T-helper 1 cell (primary cell): ENCODE measurements at places on chromosomes 4 and X.

- peak; percentile 8 for DNase-seq
Observed at GRCh38 chrX:22748093-22748999, 251.4 kb upstream of the DDX53 start.

- no peak for DNase-seq
Observed at GRCh38 chrX:13763489-13763888, 28.9 kb downstream of the OFD1 start.

DNA sequence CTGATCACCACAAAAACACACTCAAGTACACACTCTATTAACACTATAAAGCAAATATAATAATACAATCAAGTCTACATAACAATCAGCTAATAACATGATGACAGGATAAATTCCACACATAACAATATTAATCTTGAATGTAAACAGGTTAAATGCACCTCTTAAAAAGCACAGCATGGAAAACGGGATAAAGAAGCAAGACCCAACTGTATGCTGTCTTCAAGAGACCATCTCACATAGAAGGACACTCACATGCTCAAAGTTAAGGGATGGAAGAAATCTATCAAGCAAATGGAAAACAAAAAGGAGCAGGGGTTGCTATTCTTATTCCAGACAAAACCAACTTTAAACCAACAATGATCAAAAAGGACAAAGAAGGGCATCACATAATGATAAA is 28.1 kb downstream of the CBR4 start:
- no peak for DNase-seq

GRCh38 chr4:133045288-133045687 is 103.8 kb upstream of the PCDH10 start:
- DNase-seq: no peak

- no peak for DNase-seq
Observed at GRCh38 chrX:29941287-29941686, 274.1 kb upstream of the MAGEB2 start.

DNA sequence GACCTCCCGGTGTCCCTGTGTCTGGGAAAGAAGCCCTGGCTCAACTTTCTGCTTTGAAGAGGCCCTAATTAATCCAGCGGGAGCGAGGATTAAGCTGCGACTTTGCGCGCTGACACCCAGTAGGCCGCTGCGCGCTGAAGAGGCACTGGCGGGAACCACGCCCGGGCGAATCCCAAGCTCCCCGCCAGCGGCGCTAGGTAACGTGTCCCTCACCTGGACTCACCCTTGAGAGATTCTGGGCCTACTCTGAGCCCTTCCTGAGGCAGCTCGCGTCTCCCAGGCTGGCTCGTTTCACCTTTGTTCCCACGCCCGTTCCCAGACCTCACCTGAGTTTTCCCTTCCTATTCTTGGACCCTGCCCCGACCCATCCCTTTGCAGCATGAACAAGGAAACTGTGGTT is 616 bp upstream of the KLHL34 start:
- no peak for DNase-seq

DNA sequence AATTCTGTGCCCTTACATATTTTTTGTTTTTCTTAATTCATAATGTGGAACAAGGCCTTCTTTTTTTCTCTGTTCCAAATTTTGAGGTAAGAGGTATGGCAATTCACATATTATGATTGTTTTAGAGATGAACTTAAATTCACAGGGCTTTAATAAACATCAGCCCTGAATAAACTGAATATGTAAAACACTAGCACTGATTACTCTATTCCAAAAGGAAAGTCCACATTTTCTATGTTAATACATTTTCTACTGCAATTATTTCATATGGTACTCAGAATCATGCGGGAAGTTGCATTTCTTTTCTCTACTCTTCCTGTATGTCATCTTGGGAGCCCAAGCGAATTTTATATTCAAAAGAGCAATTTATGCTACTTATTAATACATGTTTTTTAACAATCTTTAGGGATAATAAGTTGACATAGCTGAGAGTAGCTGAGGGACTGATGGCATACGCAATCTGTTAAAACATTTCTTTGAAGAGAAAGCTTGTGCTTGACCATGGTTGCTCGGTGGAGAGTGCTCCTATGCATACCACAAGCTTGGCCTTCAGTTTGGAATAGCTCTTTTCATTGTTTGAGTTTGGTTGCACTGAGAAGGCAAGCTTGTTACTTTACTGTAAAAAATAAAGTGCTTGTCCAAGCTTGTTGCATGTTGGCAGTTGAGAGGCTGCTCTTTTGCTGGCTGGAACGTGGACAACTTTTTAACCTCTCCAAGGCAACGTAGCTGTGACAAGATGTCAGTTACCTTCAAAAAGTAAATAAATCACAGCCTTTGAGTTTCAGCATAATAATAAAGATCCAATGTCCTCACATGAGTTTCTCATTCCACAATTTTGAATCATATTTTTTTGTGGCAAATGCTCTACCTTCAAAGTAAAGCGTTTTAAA is 196.3 kb upstream of the SPRY1 start:
- no peak for DNase-seq

DNA sequence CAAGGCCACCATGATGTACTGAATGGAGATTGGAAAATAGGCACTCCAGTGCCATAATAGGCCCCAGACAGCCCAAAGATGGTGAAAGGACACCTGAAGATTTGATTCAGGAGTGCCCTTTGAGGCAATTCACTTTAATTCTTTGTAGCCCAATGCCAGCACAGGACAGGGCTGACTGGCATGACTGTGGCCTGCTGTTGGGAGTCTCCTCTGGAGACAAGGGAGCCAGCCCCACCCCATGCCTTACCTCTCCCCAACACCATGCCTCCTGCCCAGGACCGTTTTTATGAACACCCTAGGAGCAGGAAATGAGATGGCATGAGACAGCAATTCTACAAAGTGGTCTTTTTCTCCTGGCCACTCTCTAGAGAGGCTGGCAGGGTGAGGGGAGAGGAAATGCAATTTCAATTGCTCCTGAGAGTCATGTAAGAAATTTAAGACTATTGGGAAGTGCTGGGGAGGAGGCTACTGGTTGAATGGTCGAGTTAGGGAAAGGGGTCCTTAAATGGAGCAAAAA is 94.2 kb upstream of the MAMLD1 start:
- DNase-seq: no peak

DNA sequence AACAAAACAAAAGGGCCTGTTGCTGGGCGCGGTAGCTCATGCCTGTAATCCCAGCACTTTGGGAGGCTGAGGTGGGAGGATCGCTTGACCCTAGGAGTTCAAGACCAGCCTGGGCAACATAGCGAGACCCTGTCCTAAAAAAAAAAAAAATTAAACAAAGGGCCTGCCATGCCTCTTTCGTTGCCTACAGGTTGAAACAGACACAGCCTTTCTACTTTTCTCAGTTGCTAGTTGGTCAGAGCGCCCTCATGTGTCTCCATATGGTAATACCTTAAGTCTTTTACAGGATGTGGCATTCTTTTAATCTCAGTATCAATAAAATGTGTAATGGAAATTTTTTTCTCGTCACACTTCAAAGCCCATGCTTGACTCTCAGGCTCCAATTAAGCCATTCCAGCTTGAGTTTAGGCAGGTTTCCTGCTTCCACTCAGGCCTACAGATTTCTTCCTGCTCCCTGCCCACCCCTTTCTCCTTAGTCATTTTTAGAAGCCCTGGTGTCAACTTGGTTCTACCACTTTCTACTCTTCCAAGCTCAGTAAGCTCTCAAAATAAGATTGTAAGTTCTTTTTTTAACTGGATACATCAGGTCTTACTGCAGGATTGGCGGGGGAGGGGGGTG is 4.6 kb upstream of the SOWAHD start:
- DNase-seq: peak; percentile 7

DNA sequence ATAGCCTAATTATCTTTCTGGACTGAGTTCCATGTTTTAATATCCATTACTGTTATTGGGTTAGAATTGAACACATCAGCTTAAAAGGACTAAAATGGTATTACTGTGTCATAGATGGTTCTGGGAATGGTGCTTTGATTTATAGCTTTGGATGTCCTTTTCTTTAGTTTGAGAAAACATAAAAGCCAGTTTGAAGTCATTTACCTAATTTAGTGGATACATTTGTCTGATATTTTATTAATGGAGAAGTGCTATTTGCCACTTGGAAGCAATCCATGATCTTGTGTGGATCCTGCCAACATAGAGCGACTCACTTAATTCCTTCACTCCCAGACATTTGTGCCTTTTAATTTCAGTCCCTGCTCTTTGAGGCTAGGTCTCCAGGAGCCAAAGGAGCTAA is 212.4 kb upstream of the PACRGL start:
- DNase-seq: no peak

- no peak for DNase-seq
Observed at GRCh38 chr4:57291911-57292310, 181.7 kb upstream of the IGFBP7 start.

- no peak for DNase-seq
Observed at GRCh38 chr4:67632492-67632891, 68.5 kb downstream of the UBA6 start.
